ENCODE measurements at places on chromosomes 1 and 21.

DNA sequence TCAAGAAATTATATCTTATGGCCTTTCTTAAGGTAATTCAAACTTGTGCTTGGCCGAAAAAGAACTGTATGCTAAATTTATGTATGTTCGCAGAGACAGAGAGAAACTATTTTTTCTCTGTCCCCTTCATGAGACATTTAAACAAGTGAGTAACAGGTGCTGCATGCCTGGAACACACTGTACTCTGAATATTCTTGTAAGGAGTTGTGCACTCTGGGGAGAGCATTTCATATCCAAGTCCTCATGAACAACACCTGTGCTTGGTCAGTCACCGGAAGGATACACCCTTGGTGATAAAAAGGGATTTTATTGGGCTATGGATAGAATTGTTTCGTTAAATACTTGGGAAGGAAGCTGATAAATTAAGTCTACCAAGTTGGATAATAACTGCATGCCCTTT is 220.8 kb upstream of the NRIP1 start:
- DNase-seq: no peak

DNA sequence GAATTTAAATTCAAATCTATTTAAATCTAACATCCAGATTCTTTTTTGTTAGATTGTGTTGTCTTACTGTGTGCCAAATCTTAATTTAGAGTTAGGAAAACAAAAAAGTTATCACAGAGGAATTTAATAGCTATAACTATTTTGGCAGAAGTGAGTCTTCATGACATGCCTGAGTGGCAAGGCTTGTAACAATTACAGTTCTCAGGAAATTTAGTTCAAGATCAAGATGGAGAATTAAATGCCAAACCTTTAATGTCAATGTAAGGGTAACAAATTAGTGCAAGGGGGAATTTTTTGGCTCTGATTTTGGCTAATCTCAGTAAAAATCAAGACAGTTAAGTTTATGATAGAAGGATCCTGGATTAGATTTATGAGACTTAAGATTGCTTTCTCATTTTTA is 58.4 kb downstream of the GDAP2 start:
- no peak for DNase-seq

DNA sequence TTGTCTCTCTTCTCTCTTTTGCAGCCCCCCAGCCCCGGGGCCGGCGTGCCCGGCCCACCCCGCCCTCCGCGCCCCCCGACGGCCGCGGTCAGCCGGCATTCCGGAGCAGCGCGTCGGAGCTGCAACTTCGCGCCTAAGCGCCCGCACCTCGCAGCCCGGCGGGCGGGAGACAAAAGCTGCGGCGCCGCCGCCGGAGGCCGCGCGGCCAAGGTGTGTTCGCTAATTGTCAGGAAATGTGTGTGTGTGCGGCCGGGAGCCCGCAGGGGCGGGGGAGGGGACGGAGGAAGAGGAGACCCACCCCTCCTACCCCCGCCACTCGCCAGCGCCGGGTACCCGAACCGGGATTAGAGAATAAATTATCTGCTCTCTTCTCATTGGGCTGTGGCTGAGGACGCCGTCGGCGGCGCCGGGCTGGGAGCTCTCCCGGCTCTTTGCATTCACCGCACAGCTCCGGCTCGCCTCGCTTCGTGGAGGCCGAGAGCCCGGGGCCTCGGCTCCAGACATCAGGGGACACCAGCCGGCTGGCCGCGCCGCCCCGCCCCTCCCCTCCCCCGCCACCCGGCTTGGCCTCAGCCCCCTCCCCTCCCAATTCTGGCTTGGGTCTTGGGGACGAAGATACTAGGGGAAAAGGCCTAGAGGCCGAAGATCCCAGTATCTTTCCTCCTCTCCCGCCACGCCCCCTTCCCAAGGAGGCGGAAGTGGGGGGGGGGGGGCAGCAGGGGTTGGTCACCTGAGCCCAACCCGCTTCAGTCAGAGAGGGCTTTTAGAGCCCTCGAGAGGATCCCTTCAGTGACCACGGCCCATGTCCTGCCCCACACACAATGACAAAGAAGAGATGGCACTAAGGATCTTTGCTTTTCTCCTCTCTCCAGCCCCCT is 1.3 kb upstream of the BLACAT1 start:
- DNase-seq: no peak

DNA sequence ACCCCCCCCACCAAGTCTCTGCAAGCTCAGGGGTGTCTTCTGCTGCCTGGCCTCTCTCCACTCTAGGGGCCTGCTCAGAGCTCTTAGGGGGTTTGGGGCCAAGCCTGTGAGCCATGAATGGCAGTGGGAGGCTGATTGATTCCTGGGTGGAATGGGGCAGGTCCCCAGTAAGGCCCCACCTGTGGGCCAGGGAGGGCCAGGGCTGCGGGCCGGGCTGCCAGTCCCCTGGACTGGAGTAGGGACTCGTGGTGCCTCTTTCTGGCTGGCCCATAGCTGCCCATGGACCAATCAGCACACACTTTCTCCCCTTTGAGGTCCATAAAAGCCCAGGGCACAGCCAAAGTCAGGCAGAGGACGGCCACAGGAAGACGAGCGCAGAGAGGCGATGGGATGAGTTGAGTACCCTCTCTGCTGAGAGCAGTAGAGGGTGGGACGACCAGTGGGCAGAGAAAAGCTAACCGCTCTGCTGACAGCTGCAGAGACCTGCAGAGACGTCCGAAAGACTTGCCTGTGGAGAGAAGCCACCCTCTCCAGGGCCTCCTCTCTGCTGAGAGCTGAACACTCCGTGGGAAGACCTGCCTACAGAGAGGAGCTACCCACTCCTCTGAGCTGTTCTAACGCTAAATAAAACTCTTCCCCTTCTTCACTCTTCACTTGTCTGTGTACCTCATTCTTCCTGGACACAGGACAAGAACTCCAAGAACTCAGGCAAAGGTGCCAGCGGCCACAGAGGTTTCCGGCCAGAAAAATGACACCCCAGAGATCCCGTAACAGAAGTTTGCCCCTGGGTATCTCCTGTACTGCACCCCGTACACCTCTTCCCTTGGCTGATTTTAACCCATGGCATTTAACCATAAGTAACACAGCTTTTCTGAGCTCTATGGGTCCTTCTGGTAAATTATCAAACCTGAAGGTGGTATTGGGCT is 38.2 kb upstream of the TARDBP start:
- no peak for DNase-seq

DNA sequence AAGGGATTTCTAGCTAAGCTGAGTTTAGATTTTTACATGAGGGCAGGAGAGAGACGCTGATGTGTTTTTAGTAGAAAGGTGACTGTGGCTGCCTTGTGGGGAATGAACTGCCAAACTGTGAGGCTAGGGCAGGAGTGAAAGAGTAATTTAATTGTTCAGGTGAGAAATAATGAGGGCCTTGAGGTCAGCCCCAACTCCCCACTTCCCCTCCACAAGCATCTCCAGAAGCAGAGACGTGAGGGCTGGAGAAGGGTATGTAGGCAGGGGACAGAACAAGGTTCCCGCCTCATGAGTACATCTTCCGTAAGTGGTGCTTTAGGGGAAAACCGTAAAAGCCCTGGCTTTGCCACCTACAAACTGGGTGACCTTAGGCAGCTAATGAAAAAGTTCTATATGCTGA is 70.8 kb downstream of the WARS2 start:
- DNase-seq: no peak

GRCh38 chr1:183472488-183473216 is at the start of gene SMG7:
TSS of gene SMG7 (plus strand) at chr1:183472499. CDS start at chr1:183472621, 122 bp downstream.
- DNase-seq: peak; percentile 44

- DNase-seq: no peak
These were observed 5.5 kb upstream of the FMO2 start for GRCh38 chr1:171179318-171180227.

- no peak for DNase-seq
These were observed 683 bp upstream of the DMAP1 start for GRCh38 chr1:44212355-44213221.

DNA sequence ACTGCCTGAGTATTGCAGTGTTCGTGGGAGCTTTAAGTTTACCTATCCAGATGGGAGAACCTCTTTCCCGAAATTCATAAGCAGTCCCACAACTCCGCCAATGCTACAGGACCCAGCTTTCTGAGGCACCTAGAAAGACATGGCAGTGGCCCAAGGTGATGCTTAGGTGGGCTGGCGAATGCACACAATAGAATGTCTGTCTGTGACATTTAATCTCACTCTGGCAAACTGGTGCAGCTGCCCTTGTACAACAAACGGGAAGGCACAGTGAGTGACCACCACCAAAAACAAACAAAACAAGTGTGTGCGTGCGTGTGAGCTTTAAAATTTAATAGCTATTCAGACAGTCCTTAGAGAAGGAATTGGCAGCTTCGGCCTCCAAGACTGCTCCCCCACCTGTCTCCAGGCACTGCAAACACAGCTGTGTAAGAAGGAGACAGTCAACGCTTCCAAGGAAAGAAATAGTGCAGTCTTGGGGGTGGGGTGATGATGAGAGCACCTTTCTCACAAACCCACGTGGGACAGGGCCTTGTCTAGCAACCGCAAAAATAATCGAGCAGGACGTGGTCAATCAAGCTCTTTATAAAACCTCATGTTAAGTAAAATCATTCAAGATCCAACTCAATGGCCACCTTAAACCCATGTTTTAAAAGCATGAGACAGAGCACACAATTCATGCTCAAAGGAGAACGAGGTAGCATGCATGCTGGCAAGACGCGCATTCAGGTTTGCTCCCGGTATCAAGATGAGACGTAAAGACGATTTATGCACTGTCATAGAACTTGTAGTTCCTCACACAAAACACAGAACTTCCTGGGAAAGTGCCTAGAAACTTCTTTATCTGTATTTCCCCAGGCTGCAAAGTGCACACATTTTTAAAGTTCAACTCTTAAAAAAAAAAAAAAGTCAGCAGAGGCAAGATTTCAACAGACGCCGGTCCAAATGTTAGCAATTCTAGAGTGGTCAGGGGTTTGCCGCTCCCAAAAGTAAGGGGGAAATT is 84.1 kb downstream of the TM2D1 start:
- DNase-seq: peak; percentile 23

- no peak for DNase-seq
These were observed 331.6 kb upstream of the ADAMTS5 start for GRCh38 chr21:27298465-27298864.

DNA sequence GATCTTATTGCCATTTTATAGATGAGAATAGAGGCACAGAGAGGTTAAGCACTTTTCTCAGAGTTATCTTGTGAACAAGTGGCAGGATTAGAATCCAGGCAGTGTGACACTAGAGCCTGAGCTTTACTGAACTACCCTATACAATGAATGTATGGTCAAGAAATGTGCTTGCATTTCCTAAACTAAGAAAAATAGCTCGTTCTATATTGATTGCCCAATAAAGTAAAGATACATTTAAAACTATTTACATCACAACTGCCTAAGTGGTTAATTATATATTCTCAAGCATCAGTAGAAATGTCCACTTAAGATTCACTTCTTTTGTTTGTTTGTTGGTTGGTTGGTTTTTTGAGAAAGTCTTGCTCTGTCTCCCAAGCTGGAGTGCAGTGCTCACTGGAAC is 91.6 kb downstream of the ZFYVE9 start:
- DNase-seq: no peak

- no peak for DNase-seq
These were observed 27.4 kb upstream of the HRNR start for GRCh38 chr1:152251391-152251790.

- no peak for DNase-seq
These were observed 895.0 kb upstream of the B3GALT2 start for GRCh38 chr1:194081444-194081843.

GRCh38 chr1:233597489-233597901 is 16.4 kb upstream of the KCNK1 start:
- no peak for DNase-seq

DNA sequence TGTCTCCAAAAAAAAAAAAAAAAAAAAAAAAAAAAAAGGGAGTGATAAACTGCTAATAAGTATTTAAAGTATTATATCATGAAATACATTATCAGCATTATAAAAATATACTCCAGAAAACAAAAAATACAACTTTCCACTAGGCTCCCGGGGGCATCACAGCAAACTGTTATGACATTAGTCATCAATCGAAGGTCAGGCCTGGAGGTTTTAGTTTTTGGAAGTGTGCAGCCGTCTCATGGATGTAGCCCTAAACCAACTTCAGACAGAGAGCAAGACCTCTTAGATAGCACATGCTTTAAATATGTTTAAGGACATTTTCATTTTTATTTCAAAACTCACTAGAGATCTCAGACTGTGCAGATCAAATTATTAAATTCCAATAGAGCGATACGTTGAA is 106.3 kb downstream of the RERE start:
- no peak for DNase-seq

- DNase-seq: no peak
These were observed 119.2 kb downstream of the SMYD2 start for GRCh38 chr1:214400131-214400530.

GRCh38 chr1:108692724-108693655 is 880 bp downstream of the PRPF38B start:
- DNase-seq: peak; percentile 20

DNA sequence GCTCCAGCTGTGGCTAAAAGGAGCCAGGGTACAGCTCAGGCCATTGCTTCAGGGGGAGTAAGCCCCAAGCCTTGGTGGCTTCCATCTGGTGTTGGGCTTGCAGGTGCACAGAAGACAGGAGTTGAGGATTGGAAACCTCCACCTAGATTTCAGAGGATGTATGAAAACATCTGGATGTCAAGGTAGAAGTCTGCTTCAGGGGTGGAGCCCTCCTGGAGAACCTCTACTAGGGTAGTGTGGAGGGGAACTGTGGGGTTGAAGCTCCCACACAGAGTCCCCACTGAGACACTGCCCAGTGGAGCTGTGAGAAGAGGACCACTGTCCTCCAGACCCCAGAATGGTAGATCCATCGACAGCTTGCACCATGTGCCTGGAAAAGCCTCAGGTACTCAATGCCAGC is 183.0 kb downstream of the PDE4B start:
- no peak for DNase-seq

- no peak for DNase-seq
These were observed 37.0 kb downstream of the PKP1 start for GRCh38 chr1:201320168-201320788.

- no peak for DNase-seq
These were observed 14.7 kb downstream of the RNF2 start for GRCh38 chr1:185059950-185060571.

DNA sequence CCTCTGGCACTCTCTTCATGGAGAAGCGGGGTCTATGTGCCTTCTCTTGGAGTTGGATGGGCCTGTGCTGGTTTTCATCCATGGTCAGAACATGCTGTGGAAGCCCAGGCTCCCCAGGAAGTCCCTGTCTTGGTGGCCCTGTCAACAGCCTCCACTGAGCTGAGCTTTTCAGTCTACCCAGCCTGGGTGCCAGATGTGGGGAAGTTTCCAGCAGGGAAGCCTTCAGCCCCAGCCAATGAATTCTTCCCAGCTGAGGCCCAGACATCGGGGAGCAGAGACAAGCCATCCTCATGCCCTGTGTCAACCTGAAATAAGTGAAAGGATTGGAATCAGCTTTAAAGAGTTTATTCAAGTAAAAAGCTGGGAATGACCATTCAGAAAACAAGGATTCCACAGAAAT is 75.1 kb upstream of the PGBD5 start:
- no peak for DNase-seq

- no peak for DNase-seq
These were observed 655.6 kb upstream of the NEGR1 start for GRCh38 chr1:72937905-72938304.

Measured in left ventricle myocardium inferior (tissue), 1 donor.